ENCODE measurements at places on chromosomes 6 and 20.
A peak's percentile ranks its signal among the peaks of the same experiment; 100 is the strongest.

GRCh38 chr6:71887006-71887743, 825 bp downstream of the RIMS1 start:
- no peak for DNase-seq

DNA sequence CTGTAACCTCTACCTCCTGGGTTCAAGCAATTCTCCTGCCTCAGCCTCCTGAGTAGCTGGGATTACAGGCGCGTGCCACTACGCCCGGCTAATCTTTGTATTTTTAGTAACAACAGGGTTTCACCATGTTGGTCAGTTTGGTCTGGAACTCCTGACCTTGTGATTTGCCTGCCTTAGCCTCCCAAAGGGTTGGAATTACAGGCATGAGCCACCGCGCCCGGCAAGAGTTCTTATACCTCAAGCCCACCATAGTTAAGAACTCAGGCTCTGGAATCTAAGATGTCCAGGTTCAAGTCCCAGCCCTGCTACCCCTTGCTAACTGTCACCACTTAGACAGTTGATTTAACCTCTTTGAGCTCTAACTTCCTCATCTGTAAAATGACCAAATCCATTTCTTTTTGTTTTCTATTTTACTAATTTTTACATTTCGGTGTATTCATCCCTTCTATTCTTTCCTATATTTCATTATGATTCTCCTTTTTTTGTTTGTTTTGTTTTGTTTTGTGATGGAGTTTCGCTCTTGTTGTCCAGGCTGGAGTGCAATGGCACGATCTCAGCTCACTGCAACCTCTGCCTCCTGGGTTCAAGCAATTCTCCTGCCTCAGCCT, 104.8 kb upstream of the ZNF217 start:
- DNase-seq = no peak

GRCh38 chr6:31713991-31714684, 1.0 kb upstream of the LY6G6D start:
- no peak for DNase-seq

DNA sequence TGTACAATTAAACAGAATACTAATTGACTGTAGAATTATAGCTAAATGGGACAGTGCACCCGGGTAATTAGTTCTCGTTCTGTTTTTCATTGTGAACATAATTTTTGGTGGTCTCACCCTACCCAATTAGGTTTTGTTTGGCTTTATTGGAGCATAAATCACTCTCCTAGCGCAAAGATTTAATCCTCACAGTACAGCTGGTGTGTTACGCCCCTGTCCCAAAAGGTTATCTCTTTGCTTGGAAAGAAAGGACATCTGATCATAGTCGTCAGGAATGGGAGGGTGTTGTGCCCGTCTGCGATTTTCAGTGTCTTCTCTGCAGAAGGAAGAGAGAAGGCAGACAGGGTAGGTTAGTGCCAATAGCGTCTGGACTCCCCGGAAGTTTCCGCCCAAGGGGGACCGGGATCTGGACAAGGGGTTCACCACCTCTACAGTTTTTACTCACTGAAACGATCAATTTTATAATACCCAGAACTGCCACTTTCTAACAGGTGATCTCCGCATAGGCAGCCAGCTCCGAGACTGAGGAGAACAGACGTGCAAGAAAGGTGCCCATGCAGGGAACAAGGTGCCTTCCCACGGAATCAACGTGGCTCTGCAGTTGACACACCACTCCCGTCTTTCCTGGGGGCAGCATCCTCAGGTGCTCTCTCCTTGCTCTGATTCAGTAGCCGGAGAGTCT, 617.4 kb upstream of the CDH4 start:
- DNase-seq = no peak

- DNase-seq = no peak
These were observed 713 bp upstream of the RNF144B start for GRCh38 chr6:18386298-18386976.

GRCh38 chr20:44648579-44648978, 2.9 kb downstream of the ADA start:
- DNase-seq = no peak

- no peak for DNase-seq
These were observed 16.2 kb upstream of the RBL1 start for GRCh38 chr20:37111926-37112455.

- no peak for DNase-seq
These were observed 11.9 kb upstream of the KIAA1755 start for GRCh38 chr20:38272398-38272797.

DNA sequence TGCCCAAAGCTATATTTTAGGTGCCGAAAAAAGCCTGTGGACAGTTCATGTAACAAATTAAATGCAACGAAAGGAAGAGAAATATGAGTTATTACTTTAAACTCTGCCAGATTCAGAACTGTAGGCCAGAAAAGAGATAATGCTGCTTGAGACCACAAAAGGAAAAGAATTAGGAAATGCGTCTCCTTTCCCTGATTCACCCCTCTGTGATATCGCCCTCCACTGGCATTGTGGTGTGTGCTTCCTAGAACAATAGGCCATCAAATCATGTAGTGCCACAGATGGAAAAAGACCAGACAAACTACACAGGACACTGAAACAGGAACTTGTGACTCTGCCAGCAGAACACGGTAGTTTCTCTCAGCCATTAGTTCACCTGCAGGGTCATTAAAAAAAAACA, 14.7 kb upstream of the LAMA4 start:
- no peak for DNase-seq

DNA sequence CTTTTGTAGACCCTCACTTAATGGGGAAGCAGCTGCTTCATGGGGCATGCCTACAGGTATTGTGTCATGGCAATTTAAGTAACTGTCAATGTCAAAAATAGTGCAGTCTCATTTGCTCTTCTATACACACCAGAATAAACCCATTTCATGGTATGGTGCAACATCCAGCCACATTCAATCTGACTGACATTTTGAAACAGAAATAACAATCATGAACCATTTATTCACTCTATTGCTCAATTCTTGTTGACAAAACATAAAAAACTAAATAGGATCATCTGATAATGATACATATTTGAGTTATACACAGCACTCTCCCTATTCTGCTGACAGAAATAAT, 122.9 kb downstream of the MAP7 start:
- DNase-seq = no peak

GRCh38 chr6:51323056-51323455, 504.4 kb downstream of the TFAP2B start:
- no peak for DNase-seq

GRCh38 chr6:34063651-34064050, 82.2 kb downstream of the GRM4 start:
- no peak for DNase-seq

DNA sequence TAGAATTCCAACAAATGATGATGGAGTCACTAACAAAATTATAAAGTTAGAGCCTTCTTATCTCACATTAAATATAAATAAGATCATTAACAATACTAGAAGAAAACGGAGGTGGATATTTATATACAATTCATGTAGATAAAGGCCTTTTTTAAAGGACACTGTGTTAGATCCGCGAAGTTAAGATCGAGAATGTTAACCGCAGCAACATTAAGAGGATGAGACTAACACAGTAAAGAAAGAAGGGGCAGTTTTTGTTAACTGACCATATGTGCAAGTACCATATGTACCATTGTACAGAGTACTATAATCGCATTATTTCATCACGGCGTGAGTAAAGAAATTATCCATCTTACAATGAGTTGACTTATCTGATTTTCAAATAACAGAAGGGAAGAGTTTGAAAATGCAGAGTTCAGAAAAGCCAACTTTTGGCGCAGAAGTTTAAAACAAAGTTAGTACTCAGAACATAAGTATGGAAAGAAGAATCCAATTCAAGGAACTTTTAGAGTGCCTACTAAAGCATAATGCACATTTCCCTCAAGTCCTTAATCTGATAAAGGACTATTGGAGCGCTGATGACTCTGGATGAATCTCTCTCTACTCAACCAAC, 1.4 kb downstream of the FBXL4 start:
- peak; percentile 14 for DNase-seq

DNA sequence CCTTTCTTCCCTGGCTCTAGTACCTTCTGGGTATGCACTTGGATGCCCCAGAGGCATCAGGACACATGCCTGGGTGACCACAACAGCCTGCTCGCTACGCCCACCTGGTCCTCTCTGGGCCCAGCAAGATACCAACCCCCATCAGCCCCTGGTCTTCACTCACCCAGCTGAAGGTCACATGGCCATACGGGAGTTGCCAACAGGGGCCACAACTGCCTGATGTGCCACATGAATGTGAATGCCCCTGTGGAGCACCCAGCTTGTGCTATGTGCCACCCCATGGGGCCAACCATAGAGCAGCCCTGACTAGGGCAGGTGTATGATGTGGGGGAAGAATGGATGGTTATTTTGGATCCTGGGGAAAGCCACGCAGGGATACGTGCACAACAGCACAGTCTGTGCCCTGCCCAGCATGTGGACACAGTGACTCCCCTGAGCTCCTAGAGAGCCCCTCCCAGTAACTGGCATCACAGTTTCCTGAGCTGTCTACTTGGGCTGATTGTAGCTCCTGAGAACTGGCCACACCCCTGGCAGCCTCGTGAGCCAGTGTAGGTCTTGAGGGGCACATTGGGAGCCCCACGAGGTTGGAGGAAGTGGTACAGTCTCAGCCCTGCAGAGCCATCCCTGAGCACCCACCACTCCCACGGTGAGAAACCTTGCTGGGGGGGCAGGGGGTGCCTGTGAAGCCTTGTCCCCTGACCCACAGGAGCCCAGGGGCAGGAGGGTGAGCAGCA, 10.5 kb upstream of the PCMTD2 start:
- no peak for DNase-seq

GRCh38 chr6:121755485-121755884, 320.0 kb downstream of the GJA1 start:
- DNase-seq = no peak

DNA sequence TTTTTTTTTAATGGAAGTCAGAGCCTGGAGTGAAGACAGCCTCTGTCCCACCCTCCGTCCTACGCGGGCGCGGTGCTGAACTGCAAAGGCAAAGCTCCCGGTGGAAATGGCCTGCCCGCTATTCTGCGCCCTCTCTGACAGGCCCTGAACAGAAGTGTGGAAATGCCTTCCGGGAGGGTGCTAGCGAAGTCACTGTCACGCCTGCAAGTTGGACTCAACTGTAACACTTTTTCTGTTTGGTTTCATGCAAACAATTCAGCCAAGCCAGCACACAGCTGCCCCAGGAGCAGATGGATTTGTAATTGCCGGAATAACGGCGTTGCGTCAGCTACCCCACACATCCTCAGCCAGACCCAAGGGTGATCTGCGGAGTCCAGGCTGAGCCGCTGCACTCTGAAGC, 107.6 kb downstream of the PSMB1 start:
- DNase-seq = no peak

- peak; percentile 41 for DNase-seq
These were observed 118.4 kb downstream of the MYLK4 start for GRCh38 chr6:2632368-2632767.

DNA sequence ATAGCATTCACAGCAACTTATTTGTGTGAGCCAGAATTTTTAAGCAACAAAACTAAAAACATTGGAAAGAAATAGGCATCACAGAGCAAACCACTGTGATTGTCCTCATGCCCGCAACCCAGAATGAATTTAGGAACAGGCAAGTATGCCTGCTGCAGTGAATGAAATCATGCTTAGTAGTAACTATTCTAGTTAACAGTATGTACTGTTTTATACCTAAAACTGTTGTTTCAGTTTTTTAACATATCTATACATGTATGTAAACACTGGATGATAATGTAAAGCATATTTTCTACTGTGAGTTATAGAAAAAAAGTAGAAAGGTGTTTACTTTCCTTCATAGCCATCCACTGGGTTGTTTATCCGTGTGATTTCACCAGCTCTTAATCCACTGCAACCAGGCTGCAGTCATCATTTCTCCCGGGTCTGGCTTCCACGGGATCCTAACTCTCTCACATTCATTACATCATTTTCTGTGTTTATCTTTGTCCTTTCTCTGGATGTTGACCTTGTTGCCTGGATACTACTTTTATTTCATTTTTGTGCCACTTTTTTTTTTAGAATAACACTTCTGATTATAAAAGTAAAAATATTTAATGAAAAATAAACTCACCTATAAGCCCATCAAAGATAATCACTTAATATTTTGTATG, 3.6 kb upstream of the ARFGEF3 start:
- DNase-seq = peak; percentile 47

GRCh38 chr6:111605100-111605751, 452 bp downstream of the TRAF3IP2 start:
- DNase-seq = peak; percentile 76

GRCh38 chr6:3623451-3624249, 127.9 kb downstream of the PXDC1 start:
- DNase-seq = no peak

DNA sequence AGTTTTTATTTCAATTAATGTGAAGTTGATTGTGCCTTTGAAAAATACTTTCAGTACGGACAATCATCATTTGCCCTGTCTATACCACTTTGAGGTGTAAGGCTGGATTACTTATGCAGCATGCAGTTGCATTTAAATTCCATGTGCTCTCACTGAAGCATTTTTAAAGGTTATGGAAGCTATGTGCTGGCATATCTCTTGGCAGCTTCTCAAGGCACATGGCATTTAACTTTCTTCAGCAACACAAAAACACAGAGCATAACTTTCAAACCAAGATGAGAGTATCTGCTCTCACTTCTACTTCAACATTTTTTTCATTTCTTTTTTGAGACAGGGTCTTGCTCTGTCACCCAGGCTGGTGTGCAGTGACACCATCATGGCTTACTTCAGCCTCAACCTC, 360.6 kb upstream of the RUNX2 start:
- no peak for DNase-seq

All from globus pallidus (tissue), 1 donor.